ENCODE measurements at places on chromosomes 5 and 9. TPM values are rescaled to one million over a fixed set of nuclear protein-coding genes. Genes with fewer than 3 reads are reported as not detected.

GRCh38 chr5:152425083-152425482 is 20.0 kb upstream of the NMUR2 start:
- H3K27me3 ChIP-seq: no peaks in the 10 kb centered on the region
- H3K36me3 ChIP-seq: no peaks in the 10 kb centered on the region
- no peaks in the 10 kb centered on the region for H3K4me1 ChIP-seq

- no peaks in the 10 kb centered on the region for H3K36me3 ChIP-seq
- H3K4me3 ChIP-seq: no peak overlapping the region
- no peak for DNase-seq
- no peaks in the 10 kb centered on the region for H3K27me3 ChIP-seq
These were observed 109.7 kb upstream of the ALDH1B1 start for GRCh38 chr9:38282756-38283155.

DNA sequence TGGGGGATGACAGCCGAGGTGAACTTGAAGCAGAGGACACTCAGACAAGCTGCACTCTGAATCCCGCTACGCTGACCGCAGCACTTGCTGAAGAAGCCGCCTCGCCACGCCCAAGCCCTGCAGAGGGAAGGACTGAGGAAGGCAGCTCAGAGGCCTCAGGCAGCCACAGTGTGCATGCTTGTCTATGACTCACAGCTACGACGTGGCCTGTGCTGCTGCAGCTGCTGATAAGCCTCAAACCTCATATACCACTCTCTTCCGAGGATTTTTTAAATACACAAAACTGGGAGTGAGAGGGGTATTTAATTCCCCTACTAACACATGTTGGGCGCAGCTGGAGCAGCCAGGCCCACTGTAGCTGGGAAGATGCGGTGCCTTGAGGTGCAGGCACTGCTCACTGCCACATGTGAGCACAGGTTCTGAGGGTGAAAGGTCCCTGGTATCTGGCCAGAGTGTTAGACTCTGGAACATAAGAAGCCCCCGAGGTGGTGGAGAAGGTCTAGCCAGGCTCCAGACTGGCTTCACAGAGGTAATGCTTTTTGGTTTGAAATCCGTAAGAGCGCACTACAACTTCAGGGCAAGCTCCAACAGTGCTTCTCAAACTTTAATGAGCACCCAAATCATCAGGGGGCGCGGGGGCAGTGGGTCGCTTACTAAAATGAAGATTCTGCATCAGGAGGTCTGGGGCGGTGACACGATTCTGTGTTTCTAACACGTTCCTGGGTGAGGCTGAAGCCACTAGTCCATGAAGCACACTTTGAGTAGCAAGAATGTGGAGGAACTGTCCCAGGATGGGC is 196.8 kb downstream of the AUH start:
- no peak overlapping the region for H3K27ac ChIP-seq
- peaks cover 46% of the 10 kb centered on the region for H3K4me1 ChIP-seq
- peak; percentile 41 for DNase-seq
- no peak overlapping the region for H3K4me3 ChIP-seq
- H3K36me3 ChIP-seq: no peaks in the 10 kb centered on the region

DNA sequence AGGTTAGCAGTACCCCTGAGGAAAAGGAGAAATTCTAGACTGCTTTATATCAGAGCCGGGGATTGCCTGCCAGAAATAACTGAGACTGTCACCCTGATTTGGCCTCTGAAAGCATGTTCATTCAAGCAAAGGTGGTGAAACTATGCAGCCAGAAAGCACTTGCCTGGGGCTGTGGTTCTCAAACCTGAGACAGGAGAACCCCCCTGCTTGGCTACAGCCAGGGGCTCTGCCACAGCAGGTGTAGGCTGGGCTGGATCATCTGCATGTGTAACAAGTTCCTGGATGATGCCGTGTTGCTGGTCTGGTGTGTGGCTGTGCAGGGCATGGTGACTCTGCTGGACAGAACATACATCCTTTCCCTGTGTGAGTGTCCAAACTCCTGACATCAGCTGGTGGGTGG is 157.8 kb downstream of the NXNL2 start:
- no peaks in the 10 kb centered on the region for H3K36me3 ChIP-seq
- no peaks in the 10 kb centered on the region for H3K4me1 ChIP-seq
- no peak overlapping the region for H3K4me3 ChIP-seq
- no peaks in the 10 kb centered on the region for H3K27me3 ChIP-seq
- DNase-seq: no peak
- H3K27ac ChIP-seq: no peak overlapping the region

DNA sequence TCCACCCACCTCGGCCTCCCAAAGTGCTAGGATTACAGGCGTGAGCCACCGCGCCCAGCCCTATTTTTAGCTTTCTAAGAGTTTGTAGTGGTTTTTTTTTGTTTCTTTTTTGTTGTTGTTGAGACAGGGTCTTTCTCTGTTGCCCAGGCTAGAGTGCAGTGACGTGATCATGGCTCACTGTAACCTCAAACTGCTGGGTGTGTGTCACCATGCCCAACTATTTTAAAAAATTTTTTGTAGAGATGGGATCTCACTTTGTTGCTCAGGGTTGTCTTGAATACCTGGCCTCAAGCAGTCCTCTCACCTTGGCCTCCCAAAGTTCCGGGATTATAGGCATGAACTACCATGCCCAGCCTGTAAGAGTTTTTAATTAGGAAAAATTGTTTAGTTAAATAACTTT is 145.3 kb upstream of the SH3GL2 start:
- no peaks in the 10 kb centered on the region for H3K36me3 ChIP-seq
- H3K27ac ChIP-seq: no peak overlapping the region
- H3K27me3 ChIP-seq: no peaks in the 10 kb centered on the region
- DNase-seq: no peak

- H3K36me3 ChIP-seq: no peaks in the 10 kb centered on the region
- no peak overlapping the region for H3K4me3 ChIP-seq
- peaks cover 17% of the 10 kb centered on the region for H3K4me1 ChIP-seq
- peaks cover 24% of the 10 kb centered on the region for H3K27me3 ChIP-seq
- no peak for DNase-seq
- no peak overlapping the region for H3K27ac ChIP-seq
These were observed 7.2 kb upstream of the PSD2 start for GRCh38 chr5:139788294-139788910.

- H3K4me3 ChIP-seq: no peak overlapping the region
- DNase-seq: no peak
- H3K27ac ChIP-seq: no peak overlapping the region
- H3K4me1 ChIP-seq: no peaks in the 10 kb centered on the region
These were observed 197.2 kb downstream of the DIRAS2 start for GRCh38 chr9:90445391-90445790.

GRCh38 chr5:180816608-180817534 is 14.3 kb upstream of the MGAT1 start:
- no peaks in the 10 kb centered on the region for H3K36me3 ChIP-seq
- no peaks in the 10 kb centered on the region for H3K27me3 ChIP-seq
- peaks cover 22% of the 10 kb centered on the region for H3K4me1 ChIP-seq

GRCh38 chr5:174715804-174716203 is 8.6 kb upstream of the MSX2 start:
- no peak overlapping the region for H3K4me3 ChIP-seq
- DNase-seq: no peak
- H3K27me3 ChIP-seq: peaks cover 33% of the 10 kb centered on the region
- no peak overlapping the region for H3K27ac ChIP-seq

The AQP7 gene
- total RNA-seq: 0.27 TPM

The SLC34A3 gene
- total RNA-seq: not detected

The ZNF782 gene
- 4.9 TPM for total RNA-seq

The SCGB3A2 gene
- total RNA-seq: not detected

The PCDHA2 gene
- not detected for total RNA-seq
